ENCODE measurements at places on chromosomes 3 and 15.

DNA sequence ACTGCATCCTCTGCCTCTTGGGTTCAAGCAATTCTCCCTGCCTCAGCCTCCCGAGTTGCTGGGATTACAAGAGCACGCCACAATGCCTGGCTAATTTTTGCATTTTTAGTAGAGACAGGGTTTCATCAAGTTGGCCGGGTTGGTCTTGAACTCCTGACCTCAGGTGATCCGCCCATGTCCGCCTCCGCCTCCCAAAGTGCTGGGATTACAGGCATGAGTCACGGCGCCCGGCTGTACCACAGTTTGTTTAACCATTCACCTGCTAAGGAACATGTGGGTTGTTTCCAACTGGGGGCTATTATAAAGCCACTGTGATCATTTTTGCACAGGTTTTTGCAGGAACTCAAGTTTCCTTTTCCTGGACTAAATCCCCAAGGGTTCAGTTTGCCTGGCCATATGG lies 123.2 kb upstream of the RAP2B start:
- DNase-seq = no peak

- no peak for DNase-seq
Measured at GRCh38 chr15:79872358-79873017, 24.3 kb downstream of the MTHFS start.

GRCh38 chr15:31034152-31034551 lies 42.7 kb upstream of the MTMR10 start:
- no peak for DNase-seq

DNA sequence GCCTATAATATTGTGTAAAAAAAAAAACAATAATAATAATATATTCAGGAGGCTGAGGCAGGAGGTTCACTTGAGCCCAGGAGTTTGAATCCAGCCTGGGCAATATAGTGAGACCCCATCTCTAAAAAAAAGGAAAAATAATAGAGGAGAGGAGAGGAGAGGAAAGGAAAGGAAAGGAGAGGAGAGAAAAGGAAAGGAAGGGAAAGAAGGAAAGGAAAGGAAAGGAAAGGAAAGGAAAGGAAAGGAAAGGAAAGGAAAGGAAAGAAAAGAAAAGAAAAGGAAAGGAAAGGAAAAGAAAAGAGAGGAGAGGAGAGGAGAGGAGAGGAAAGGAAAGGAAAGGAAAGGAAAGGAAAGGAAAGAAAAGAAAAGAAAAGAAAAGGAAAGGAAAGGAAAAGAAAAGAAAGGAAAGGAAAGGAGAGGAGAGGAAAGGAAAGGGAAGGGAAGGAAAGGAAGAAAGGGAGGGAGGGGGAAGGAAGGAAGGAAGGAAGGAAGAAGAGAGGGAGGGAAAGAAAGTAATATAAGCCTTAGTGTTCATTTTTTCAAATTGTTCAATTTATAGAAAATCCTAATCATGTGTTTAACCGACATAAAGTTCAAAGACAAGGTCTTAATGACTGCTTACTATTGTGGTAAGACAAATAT lies 191.1 kb downstream of the MECOM start:
- DNase-seq = no peak

DNA sequence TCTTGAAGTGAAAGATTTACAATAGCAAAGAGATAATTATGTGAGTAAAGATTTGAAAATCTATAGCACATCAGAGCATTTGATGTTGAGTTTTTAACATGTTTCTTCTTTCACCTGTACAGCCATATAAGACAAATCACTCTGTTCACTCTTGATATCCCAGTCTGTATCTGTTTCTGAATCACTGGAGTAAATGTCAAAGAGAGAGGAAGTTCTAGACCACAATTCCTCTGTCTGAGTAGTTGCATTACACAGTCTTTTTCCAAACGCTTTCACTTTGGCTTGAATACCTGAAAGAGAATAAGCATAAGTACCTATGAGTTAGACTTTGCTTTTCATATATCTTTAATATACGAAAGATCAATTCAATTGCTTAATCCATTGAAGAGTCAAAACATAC lies 9.9 kb downstream of the THAP10 start:
- DNase-seq = no peak

- DNase-seq = no peak
Measured at GRCh38 chr3:4356220-4356540, 53.0 kb downstream of the SETMAR start.

DNA sequence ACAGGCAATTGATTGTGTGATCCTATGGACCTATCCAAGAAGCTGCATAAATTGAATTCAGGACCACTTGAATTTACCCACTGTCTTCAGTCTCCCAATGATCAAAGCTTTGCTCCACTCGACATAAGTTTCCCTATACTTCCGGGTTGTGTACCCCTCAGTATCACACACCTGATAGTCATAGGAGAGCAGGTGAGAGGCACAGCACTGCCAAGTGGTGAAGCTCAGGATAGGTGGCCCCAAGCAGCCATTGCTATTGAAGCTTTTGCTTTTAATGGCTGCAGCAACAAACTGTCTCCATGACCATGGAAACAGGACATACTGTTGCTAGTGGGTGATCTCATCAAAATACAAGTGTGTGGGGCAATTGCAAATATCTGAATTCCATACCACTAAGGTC lies 27.7 kb downstream of the GASK1A start:
- no peak for DNase-seq

DNA sequence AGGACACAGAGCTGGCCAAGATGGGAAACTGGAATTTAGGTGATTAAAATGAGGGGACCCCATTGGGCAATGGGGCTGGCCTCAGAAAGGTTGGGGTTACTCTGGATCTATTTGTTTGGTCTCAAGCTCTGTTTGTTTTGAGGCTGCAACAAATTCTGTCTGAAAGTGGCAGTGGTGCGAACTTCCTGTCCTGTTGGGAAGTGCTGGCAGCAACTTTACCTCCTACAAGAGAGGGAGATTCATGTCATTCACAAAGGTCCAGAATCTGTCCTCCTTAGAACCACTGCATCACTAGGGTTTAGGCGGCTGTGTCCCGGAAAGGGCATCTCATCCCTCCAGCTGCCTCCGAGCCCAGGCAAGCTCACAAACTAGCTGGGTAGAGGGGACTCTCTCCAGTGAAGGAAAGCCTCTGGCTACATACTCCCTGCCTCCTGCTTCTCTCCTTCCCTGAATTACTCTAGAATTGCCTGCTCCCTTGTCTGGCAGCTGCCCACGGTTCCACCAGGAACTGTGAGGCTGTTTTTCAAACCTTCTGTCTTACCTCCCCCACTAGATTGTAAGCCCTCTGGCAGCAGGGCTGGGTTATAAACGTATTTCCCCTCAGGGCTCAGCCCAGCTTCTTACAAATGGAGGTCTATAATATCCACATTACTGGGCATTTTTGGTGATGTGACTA lies 23.6 kb downstream of the MEGF11 start:
- no peak for DNase-seq

DNA sequence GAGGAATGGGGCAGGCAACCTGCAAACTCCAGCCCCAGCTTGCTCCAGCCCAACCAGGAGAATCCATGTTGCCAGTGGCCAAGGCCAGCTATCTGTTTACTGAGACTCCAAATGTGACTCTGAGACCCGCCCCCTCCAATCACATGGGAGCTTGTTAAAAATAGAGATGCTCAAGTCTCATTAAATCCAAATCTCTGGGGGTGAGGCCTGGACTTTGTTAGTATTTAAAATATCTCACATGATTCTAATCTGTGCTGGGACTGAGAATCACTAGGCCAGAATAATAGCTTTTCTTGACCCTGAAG lies 224.2 kb upstream of the TBL1XR1 start:
- DNase-seq = no peak

DNA sequence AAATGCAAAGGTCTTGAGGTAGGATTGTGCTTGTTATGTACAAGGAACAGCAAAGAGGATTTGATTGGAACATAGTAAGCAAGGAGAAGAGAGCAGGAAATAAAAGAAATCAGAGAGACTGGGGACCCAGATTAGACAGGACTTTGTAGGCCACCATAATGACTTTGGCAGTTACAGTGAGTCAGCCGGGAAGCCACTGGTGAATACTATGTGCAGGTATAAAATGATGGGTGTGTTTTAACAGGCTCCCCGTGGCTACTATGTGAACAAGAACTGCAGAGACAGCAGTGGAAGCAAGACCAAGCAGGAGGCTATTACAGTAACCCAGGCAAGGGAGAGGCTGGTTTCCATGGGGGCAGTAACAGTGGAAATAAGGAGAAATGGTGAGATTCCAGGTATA lies 55.2 kb downstream of the NPTN start:
- no peak for DNase-seq

DNA sequence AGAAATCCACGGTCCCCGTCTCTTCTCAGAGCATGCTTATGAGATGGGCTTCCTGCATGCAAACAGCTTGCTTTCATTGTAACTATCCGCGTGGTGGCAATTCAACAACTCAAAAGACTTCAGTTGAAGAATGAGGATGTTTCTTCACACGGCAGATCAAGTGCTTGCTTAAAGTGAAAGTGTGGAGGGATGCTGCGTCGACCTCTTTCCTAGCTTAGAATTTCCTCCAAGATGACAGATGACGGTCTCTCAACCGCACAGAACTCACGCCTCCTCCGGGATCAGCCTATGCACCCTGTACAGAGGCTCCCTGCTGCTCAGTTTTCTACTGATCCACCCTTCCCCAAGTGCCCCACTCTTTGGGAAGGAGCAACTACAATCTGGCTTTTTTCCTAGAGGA lies 47.8 kb downstream of the PCSK6 start:
- no peak for DNase-seq

DNA sequence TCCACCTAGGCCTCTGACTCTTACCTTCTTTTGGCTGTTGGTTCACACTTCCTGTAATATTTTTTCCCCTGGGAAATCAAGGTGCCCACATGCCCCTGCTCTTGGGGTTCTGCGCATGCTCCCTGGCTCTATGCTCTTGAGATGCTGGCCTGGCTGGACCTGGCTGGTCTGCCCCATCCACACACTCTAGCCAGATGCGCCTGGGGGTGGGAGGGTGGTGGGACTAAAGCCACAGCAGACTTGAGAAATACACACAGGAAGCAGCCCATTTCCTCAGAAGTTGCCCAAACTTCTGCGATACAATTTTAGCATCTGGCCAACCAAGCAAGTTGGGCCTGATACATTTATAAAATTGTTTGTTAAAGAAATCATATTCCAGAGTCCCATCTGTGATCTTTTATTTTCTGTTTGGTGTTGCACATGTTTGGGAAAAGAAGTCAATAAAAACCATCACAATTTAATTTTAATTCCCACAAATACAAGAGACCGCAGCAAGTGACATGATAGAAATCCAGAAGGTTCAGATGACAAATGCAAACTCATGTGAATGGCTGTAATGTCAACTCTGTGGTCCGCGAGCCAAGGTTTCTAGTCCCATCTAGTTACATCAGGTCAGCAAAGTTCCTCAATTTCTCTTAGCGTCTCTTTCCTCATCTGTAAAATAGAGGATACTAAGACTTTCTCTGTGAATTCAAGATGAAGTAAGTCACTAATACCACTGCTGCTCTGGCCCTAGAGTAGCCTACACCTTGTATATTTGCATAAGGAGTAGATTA lies 55.9 kb upstream of the MEF2A start:
- no peak for DNase-seq

- no peak for DNase-seq
Measured at GRCh38 chr3:179590669-179591068, 13.8 kb downstream of the MRPL47 start.

DNA sequence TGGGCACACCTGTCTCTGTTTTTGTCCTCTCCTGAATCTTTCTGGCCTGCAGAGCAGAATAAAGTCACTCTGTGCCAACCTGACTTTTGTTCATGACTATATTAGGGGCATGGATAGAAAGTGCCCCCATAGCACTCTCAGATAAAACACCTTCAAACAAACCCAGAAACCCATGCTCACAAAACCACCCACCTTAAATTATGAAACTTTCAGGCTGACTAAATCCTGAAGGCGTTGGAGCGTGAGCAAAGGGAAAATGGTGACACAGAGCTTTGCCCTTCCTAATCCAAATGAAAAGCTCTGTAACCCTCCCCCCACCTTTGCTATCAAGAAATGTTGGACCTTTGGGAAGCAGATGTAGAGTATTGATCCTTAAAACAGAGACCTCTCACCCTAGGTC lies 138.9 kb downstream of the IGF1R start:
- no peak for DNase-seq

DNA sequence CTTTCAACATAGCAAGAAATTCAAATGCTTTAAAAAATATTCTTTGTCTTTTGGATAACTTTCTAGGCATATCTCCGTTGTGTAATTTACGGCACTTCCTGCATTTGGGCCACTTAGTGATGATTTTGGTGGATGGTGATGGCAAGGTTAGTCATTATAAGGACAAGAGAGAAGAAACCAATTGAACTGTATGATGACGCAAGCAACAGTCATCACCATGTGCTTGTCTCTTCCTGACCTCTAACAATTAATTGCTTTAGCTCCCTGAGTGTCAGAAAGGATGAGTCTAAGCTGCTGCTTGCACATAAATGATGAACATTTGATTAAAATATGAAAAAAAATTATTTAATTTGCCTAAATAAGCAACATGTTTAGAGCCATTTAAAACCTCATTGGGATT lies 11.3 kb upstream of the P2RY12 start:
- no peak for DNase-seq

GRCh38 chr15:87154761-87155160 lies 1075.1 kb downstream of the AGBL1 start:
- DNase-seq = no peak

DNA sequence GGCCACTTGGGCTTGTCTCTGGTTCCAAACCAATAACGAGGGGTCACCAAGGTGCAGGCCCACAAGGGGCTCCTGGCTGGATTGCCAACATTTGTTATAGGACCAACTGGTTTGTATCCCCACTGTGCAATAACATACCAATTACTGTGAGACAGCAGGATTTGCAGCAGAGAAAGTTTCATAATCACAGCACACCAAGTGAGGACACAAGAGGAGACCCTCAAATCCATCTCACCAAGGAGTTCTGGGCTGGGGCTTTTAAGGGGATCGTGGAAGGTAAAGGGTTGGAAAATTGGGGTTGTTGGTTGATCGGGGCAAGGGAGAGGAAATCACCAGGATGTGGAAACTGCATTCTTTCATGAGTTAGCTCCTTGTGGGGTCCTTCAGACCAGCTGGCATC lies 29.7 kb upstream of the LHFPL4 start:
- DNase-seq = no peak

DNA sequence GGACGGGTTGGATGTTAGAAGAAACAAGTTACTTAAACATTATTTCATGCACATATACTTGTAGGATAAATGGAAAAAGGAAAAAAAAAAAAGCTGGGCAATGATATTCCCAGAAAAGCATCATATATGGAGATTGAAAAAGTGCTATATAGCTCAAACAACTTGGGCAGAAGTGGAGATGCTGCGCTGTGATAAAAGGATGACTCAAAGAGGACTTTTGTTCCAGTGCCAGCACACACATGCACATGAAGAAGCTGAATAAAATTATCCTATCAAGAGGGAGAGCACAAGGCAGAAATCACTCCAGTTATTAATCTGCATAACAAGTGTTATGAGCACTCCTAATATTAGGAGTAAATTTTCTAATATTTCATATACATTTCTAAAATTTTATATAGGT lies 30.9 kb downstream of the FRMD4B start:
- DNase-seq = no peak

- DNase-seq = no peak
Measured at GRCh38 chr3:165406425-165406824, 210.2 kb upstream of the SLITRK3 start.

- no peak for DNase-seq
Measured at GRCh38 chr15:62736756-62737155, 305.8 kb upstream of the TPM1 start.

All from stimulated activated CD4-positive, alpha-beta T cell treated with anti-CD3 and anti-CD28 coated beads, TNF-alpha, amount 100 ng/mL, for 1 hour (primary cell).